T-helper 22 cell (primary cell): ENCODE measurements at places on chromosomes 1 and 21.

- DNase-seq: no peak
These were observed 295.0 kb downstream of the VAV3 start for GRCh38 chr1:107669996-107670395.

- no peak for DNase-seq
These were observed 188.6 kb downstream of the ZP4 start for GRCh38 chr1:237702161-237702560.

DNA sequence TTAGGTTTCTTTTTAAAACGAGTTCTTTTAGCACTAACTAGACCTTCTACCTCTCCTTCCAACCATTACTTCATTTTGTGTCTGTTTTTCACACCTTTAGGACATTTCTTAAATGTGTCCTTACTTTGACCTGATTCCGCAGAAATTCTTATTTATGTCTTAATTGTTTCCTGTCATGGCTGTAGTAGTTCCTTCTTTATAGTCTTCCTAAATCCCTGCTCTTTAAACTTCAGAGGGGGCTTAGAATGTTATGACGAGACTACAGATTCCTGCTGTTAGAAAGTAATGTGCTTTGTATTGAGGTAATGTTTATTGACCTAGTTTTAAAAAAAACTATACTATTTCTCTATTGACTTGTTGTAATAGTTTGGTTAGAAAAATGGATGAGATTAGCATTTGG, 70.4 kb downstream of the HMCN1 start:
- no peak for DNase-seq

- no peak for DNase-seq
These were observed 48.2 kb downstream of the PRDM15 start for GRCh38 chr21:41830764-41831452.

- no peak for DNase-seq
These were observed 421.7 kb upstream of the DEPDC1 start for GRCh38 chr1:68918563-68918962.

- no peak for DNase-seq
These were observed 172.4 kb downstream of the USH2A start for GRCh38 chr1:216250861-216251260.

GRCh38 chr1:62286786-62287224, 32.4 kb downstream of the KANK4 start:
- DNase-seq: no peak
